ENCODE measurements at places on chromosomes 1 and 21. TPM values are rescaled to one million over a fixed set of nuclear protein-coding genes. Genes with fewer than 3 reads are reported as not detected.

Gene MAP3K21
- total RNA-seq, result 0.58 TPM

Gene RHEX
- total RNA-seq, result not detected

Gene LCK
- total RNA-seq, result not detected

Gene AMY1A
- not detected for total RNA-seq

Gene C1QB
- total RNA-seq, result not detected

Gene CDK18
- total RNA-seq, result 2.2 TPM

Gene ZNF695
- total RNA-seq, result 0.60 TPM

Gene CD48
- total RNA-seq, result not detected

Gene CYP4B1
- total RNA-seq, result not detected

Gene C1orf116
- total RNA-seq, result not detected

Gene ZYG11A
- 0.23 TPM for total RNA-seq

Gene RBP7
- total RNA-seq, result not detected

Gene ASH1L
- 28.9 TPM for total RNA-seq

Gene TSPAN1
- total RNA-seq, result not detected

Gene DCDC2B
- not detected for total RNA-seq

Gene C2CD2
- 10.4 TPM for total RNA-seq

Gene SIM2
- not detected for total RNA-seq

Gene HPDL
- total RNA-seq, result 2.8 TPM

Gene RNU1-2
- under 0.01 TPM for total RNA-seq

Gene PDC
- total RNA-seq, result not detected

Gene LAMTOR2
- total RNA-seq, result 97.6 TPM

Gene INAVA
- total RNA-seq, result not detected

Gene LRRC71
- total RNA-seq, result not detected

Gene LCE6A
- not detected for total RNA-seq

Gene C4BPA
- not detected for total RNA-seq

Gene SPRR1B
- total RNA-seq, result not detected

Gene UBQLN4
- 9.8 TPM for total RNA-seq

Gene CAPN2
- total RNA-seq, result 132 TPM

Gene TRIM17
- total RNA-seq, result 1.2 TPM

Gene STRIP1
- 27.7 TPM for total RNA-seq

Gene LCE1C
- not detected for total RNA-seq

Gene SOAT1
- 19.4 TPM for total RNA-seq

Gene GJB3
- not detected for total RNA-seq

Gene RGS4
- total RNA-seq, result 12.3 TPM

Gene SPATA6
- total RNA-seq, result 5.8 TPM

Gene PTAFR
- total RNA-seq, result 0.23 TPM

Gene PBXIP1
- 72.9 TPM for total RNA-seq

Gene NUDT4B
- 19.5 TPM for total RNA-seq

Gene IKBKE
- total RNA-seq, result 7.5 TPM

Gene CASQ2
- not detected for total RNA-seq

Gene SERTAD4
- total RNA-seq, result 1.9 TPM

Gene DRAXIN
- total RNA-seq, result not detected

Gene DCST2
- total RNA-seq, result not detected

Gene CD244
- total RNA-seq, result 4.0 TPM

Gene PMVK
- 12.3 TPM for total RNA-seq

Gene PLPPR5
- not detected for total RNA-seq

Gene LCE2A
- total RNA-seq, result not detected

Gene TADA1
- total RNA-seq, result 9.8 TPM

Gene ADIPOR1
- 57.0 TPM for total RNA-seq

Gene IL20
- not detected for total RNA-seq

Gene CD2
- not detected for total RNA-seq
